Uterine smooth muscle cell (primary cell): ENCODE measurements at places on chromosomes 6 and 20. TPM values are rescaled to one million over a fixed set of nuclear protein-coding genes. Genes with fewer than 3 reads are reported as not detected.

The LY86 gene
- not detected in 2 replicates for total RNA-seq

The DDO gene
- total RNA-seq, result 2.9 and 3.0 TPM in 2 replicates

The MYL9 gene
- 7.2 and 18.2 TPM in 2 replicates for total RNA-seq

The PTCHD4 gene
- total RNA-seq, result 0.33 and 1.5 TPM in 2 replicates

The FOXQ1 gene
- 0.33 TPM in 1 of 2 replicates, not detected in the other for total RNA-seq
